ENCODE measurements at places on chromosomes 12 and 14. TPM values are rescaled to one million over a fixed set of nuclear protein-coding genes. Genes with fewer than 3 reads are reported as not detected.

The BCL11B gene
- total RNA-seq = 3.2 TPM

The RPGRIP1 gene
- total RNA-seq = 0.33 TPM

The ADGRD1 gene
- not detected for total RNA-seq

The TAS2R13 gene
- 0.16 TPM for total RNA-seq

The PLEKHD1 gene
- total RNA-seq = not detected

The CLIP1 gene
- 23.3 TPM for total RNA-seq
